Stimulated activated CD4-positive, alpha-beta T cell treated with anti-CD3 and anti-CD28 coated beads, Interleukin-1b, Interleukin-23, amount 100 ng/mL, for 24 hours (primary cell): ENCODE measurements at places on chromosomes 4 and X.

GRCh38 chr4:159185591-159186023, 82.7 kb downstream of the RAPGEF2 start:
- no peak for DNase-seq

- no peak for DNase-seq
Measured at GRCh38 chr4:92050875-92051274, 252.9 kb upstream of the GRID2 start.

DNA sequence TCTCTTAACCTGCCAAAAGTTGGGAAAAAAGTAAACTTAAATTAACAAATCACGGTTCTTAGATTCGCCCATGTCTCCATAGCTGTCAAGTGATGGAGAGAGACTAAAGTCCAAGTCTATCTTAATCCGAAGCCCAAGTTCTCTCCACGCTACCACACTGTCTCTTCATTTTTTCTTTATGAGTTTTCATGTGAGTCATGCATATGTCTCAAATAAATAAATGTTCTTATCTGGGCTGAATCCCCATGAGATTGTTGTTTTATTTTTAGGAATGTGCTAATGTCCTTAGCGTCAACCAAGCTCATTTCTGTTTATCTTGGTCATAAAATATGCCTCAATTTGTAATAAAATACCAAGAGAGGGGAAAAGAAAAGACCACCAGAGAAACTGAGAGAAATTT, 169.3 kb downstream of the RCHY1 start:
- no peak for DNase-seq

DNA sequence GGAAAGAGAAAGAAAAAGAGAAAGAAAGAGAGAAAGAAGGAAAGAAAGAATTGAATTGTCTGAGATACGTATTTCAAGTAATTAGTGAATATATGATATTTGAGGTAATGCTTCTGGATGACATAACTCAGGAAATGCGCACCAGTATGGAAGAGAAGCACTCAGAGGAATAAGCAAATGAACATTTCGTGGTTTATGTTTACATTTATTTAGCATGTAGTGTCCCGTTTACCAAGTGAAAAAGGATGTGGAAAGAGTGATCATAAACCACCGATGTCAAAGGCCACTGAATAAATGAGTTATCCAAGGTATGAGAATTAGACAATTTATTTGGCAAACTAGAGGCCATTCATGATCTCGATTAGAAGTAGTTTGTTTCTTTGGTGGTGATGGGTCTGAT, 200.4 kb downstream of the ARAP2 start:
- DNase-seq, result no peak

- DNase-seq, result no peak
Measured at GRCh38 chrX:10450229-10450958, 170.0 kb downstream of the MID1 start.

DNA sequence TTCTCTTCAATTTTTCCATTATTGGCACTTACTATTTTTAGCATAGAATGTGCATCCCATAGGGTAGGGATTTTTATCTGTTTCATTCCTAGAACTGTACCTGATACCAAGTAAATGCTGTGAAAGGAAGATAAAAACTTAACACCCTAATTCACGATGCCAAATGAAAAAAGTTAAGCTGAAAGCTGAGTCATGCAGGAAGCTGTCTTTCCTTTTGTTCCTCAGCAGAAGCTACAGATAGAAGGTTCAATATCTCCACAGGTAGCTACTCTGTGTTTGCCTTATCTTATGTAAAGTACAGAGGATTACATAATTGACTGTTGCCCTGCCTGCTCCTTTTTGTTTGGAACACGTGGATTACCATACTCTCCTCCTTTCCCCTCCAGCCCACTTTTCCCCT, 77.0 kb downstream of the LRP2BP start:
- no peak for DNase-seq

DNA sequence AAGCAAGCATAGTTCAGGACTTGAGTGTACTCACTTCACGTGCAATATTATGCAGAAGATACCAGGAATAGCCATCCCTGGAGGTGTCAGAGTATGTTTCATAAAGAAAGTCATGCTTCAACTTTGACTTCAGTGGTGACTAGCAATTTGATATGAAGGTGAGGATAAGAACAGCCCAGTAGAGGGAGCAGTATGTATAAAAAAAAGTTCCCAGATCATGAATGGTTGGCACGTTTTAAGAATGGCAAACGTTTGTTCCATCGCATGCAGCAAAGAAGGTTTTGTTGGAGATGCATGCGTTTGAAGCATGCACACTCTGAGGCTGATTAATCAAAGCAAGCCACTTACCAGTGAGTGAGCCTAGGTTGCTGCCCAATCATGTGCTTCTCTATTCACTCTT, 33.5 kb upstream of the SLITRK4 start:
- no peak for DNase-seq

DNA sequence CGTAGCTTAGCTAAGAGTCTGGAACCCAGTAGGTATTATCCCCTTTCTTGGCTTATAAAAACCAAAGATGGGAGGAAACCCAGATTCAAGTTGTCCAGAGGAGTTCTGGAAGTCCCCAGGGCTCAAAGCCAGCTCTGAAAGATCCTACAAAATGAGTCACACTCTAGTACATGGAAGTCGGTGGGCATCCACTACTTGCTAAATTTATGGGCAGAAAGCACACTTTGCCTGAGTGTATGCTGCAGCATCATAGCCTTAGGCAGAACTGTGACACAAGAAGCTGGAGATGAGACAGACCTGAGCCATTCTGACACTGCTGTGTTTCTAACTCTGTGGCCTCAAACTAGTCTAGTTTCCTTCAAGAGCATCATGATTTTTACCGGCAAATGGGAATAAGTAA, 429.3 kb downstream of the AFF2 start:
- no peak for DNase-seq

DNA sequence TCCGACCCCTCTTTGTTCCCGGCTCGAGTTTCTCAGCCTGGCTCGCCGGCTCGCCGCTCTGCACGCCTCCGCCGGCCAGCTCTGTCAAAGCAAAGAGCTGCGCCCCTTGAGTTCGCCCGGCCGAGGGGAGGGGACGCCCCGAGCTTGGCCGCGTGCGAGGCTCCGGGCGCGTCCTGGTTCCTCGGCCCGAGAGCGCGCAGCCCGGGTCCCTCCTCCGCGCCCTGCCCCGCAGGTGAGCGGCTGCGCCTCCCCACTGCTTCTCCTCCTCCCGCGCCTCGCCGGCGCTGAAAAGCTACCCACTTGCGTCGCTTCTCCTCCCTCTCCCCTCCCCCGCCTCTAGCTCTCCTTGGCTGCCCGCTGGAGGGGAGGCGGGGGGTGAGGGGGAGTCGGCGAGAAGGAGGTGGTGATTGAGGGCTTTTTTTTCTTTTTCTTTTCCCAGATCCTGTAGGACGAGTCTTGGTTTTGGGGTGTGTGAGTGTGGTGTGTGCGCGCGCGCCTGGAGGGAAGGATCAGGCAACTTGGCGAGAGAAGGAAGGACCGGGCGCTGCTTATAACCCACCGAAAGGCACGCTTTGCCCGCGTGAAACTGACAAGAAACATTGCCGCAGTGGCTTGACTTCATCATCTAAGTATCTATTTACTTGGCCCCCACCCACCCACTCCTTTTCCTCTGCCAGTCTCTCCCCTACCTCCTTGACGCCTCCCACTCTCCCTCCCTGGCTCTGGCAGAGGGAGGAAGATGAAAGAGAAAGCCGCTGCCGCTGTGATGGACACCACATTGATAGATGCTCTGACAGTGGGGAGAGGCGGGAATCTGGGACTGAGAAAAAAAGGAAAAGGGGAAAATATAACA, at the start of gene LEF1:
TSS of gene LEF1 (minus strand) at position 262 of the 853 bp plus-strand sequence. CDS start 1,165 bp downstream, outside the sequence.
- DNase-seq, result peak; percentile 72

GRCh38 chr4:6348408-6348807, 78.8 kb downstream of the WFS1 start:
- DNase-seq, result no peak

DNA sequence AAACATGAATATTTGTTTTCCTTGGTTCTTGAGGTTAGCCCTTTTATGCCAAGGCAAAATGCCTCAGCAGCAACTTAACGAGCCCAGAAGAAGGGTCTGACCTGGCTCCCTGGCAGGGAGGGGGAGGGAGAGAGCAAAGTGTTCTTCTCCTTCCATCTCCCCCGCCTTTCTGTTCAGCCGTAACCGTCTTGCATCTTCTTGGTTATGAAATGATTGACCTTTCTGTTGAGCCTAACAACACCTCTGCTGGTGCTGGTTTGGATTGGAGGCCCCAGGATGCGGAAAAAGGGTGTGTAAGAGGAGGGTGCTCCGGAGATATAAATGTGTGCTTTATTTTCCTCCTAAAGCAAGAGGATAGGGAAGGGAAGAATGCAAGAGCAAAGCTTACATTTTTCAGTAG, 44.7 kb downstream of the PTTG2 start:
- DNase-seq, result no peak
